ENCODE measurements at places on chromosomes 4 and X. TPM values are rescaled to one million over a fixed set of nuclear protein-coding genes. Genes with fewer than 3 reads are reported as not detected.

The PPEF2 gene
- not detected for total RNA-seq

The TACR3 gene
- total RNA-seq, result not detected

The ODAM gene
- total RNA-seq, result not detected

The STPG2 gene
- total RNA-seq, result 0.84 TPM

The PAGE4 gene
- not detected for total RNA-seq

The CT45A3 gene
- not detected for total RNA-seq

The MAGEA4 gene
- not detected for total RNA-seq

The FANCB gene
- 4.1 TPM for total RNA-seq

The DNASE1L1 gene
- 98.5 TPM for total RNA-seq

The ARR3 gene
- not detected for total RNA-seq

The DIAPH2 gene
- total RNA-seq, result 28.0 TPM

The GAGE13 gene
- total RNA-seq, result not detected

The CSAG2 gene
- total RNA-seq, result not detected

The SMAD1 gene
- 78.1 TPM for total RNA-seq

The DCLK2 gene
- total RNA-seq, result 1.1 TPM

The TSPAN7 gene
- total RNA-seq, result 2.7 TPM

The H2BW2 gene
- not detected for total RNA-seq

All from mammary microvascular endothelial cell (primary cell).